ENCODE measurements at places on chromosomes 2 and 18.

GRCh38 chr2:105338020-105338385, 663 bp downstream of the C2orf49 start:
- no peak for DNase-seq

DNA sequence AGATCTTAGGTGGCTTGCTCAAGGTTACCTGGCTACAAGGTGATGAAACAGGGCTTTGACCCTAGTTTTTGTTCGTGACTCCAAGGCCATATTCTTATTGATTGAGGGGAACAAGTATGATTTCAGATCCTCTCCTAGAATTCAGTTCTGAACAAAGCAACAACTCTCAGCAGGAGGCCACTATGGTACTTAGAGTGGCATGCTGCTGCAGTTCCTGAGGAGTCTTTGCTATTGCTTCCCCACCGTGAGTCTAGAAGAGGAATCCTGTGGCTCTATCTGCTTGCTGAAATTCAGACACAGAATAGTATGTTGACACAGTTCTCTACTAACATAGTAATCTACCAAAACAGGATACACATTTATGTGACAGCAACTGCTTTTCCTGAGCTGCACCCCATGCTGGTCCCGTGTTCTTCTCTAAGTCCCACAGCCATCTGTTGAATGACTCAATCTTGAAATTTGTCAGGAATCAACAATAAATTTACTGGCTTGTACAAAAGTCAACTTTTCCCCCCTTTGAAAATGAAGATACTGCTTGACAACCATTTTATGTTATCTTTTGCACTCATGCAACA, 4.1 kb downstream of the TGFBRAP1 start:
- peak; percentile 61 for DNase-seq

- peak; percentile 79 for DNase-seq
Observed at GRCh38 chr2:23563673-23564614, 179.0 kb downstream of the KLHL29 start.

GRCh38 chr2:88857951-88858411, 166.5 kb downstream of the RPIA start:
- no peak for DNase-seq

DNA sequence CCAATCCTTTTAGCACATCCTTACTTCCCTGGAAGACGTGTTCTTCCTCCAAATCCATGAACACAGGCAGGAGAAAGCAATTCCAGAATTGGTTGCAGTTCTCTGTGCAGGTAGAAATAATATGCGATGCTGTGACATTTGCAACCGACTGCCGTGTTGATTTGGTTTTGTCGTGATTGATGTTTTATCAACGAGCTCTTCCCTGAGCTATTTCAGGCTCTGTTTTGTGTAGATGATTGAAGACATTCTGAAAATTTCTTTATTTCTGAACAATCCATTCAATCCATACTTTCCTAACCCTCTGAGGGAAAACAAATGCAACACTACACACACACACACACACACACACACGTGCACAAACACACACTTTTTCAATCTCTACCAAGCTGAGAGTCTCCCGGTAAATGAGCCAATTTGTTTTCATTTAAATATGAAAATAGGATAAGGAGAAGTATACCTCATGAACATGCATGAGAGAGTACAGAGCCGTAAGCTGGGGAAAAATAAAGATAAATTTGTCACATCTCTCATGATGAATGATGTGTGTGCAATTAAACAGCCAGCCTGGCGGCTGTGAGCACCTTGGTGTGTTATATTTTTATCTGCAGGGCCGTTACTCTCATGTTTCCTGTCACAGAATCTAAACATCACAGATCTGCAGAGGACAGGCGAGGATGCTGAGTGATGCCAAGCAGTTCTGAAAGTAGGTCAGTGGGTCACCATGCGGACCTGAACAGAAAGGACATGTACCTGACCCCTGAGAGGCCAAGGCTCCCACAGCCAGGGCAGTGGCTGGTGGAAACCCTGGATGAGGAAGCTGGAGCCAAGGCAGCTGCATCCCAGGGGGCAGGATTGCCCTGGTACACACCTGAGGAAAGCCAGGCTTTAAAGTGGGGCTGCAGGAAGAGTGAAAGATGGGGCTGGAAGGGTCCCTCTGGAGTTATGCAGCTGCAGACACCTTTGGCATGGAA, 64.8 kb downstream of the PDCL3 start:
- no peak for DNase-seq

- DNase-seq = no peak
Observed at GRCh38 chr2:12604341-12604740, 112.4 kb upstream of the TRIB2 start.

- DNase-seq = no peak
Observed at GRCh38 chr2:33655626-33656320, 56.7 kb upstream of the FAM98A start.

Data from adipocyte (in vitro differentiated cells).